ENCODE measurements at places on chromosomes 12 and 14.
A peak's percentile ranks its signal among the peaks of the same experiment; 100 is the strongest.

GRCh38 chr12:83866477-83866876, 1046.1 kb downstream of the SLC6A15 start:
- DNase-seq: no peak

- DNase-seq: no peak
Measured at GRCh38 chr12:54411391-54412241, 7.5 kb downstream of the ITGA5 start.

GRCh38 chr12:74152370-74152769, 385.3 kb upstream of the ATXN7L3B start:
- no peak for DNase-seq

DNA sequence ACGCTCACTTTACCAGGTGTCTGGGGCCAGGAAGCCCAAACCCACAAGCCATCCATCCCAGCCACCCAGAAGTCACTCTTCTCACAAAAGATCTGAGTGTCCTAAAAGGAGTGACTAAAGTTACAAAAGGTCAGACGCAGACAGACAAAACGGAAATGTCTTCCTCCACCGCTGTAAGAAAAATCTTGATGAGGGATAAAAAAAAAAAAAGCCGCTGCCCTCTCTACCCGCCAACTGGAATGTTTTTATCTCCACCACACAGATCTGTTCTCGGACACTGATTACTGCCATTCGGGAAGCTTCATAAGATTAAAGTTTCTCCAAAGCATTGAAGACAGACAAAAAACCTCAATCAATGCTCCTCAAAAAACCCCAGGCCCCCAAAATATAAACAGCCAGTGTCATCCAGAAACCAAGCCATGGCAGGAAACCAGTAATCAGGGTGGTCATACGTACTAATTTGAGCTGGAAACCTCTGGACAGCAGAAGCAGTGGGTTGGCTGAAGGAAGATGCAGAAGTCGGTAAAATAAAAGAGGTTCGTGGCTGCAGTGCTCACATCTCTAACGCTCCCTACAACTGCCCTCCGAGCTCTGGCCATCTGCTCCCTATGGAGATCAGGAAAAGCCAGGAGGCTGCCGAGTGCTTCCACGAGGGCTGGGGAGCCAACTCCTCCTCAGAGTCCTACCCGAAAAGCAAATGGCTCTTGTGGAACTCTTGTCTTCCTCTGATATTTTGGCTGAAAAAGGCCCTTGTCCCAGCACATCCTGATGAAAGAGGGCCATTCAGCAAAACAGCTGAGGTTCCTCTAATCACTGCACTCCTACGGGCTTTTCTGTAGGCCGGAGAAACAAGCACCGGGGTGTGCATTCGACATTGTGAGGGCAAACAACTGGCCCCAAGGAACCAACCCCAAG, 30.3 kb downstream of the SSH1 start:
- no peak for DNase-seq

GRCh38 chr12:119005913-119006312, 24.6 kb downstream of the SRRM4 start:
- DNase-seq: no peak

- DNase-seq: peak; percentile 18
Measured at GRCh38 chr12:68613209-68613904, 2.7 kb downstream of the RAP1B start.

- no peak for DNase-seq
Measured at GRCh38 chr12:16282978-16283377, 5.5 kb upstream of the SLC15A5 start.

GRCh38 chr14:101123618-101124510, 220.3 kb upstream of the RTL1 start:
- no peak for DNase-seq

- DNase-seq: no peak
Measured at GRCh38 chr12:100165356-100165755, 22.7 kb upstream of the BLTP3B start.

GRCh38 chr12:51721282-51721940, 127.1 kb downstream of the FIGNL2 start:
- peak; percentile 52 for DNase-seq
